Smooth muscle cell of the pulmonary artery (primary cell): ENCODE measurements at places on chromosomes 6 and 20. TPM values are rescaled to one million over a fixed set of nuclear protein-coding genes. Genes with fewer than 3 reads are reported as not detected.

The PKIB gene
- 6.5 and 35.7 TPM in 2 replicates for total RNA-seq

The IP6K3 gene
- 0.03 and 0.20 TPM in 2 replicates for total RNA-seq

The CALHM6 gene
- total RNA-seq, result 1.5 and 1.9 TPM in 2 replicates

The TAAR2 gene
- total RNA-seq, result not detected in 2 replicates

The SLC12A5 gene
- 0.07 TPM in 1 of 2 replicates, not detected in the other for total RNA-seq

The XRN2 gene
- total RNA-seq, result 73.4 and 74.7 TPM in 2 replicates

The BNIP5 gene
- not detected in 2 replicates for total RNA-seq

The PI3 gene
- not detected in 2 replicates for total RNA-seq
